Right lobe of liver (tissue), 6 donors: ENCODE measurements at places on chromosomes 1 and 21. TPM values are rescaled to one million over a fixed set of nuclear protein-coding genes. Genes with fewer than 3 reads are reported as not detected.

MYOM3 gene
- 0.19 TPM for total RNA-seq

AK4 gene
- total RNA-seq, result 110 TPM

DNAJC11 gene
- 29.2 TPM for total RNA-seq

FLG gene
- total RNA-seq, result not detected

FMN2 gene
- not detected for total RNA-seq

THEM5 gene
- not detected for total RNA-seq
